Activated CD8-positive, alpha-beta T cell treated with anti-CD3 and anti-CD28 coated beads for 36 hours (primary cell): ENCODE measurements at places on chromosomes 1 and 21.

DNA sequence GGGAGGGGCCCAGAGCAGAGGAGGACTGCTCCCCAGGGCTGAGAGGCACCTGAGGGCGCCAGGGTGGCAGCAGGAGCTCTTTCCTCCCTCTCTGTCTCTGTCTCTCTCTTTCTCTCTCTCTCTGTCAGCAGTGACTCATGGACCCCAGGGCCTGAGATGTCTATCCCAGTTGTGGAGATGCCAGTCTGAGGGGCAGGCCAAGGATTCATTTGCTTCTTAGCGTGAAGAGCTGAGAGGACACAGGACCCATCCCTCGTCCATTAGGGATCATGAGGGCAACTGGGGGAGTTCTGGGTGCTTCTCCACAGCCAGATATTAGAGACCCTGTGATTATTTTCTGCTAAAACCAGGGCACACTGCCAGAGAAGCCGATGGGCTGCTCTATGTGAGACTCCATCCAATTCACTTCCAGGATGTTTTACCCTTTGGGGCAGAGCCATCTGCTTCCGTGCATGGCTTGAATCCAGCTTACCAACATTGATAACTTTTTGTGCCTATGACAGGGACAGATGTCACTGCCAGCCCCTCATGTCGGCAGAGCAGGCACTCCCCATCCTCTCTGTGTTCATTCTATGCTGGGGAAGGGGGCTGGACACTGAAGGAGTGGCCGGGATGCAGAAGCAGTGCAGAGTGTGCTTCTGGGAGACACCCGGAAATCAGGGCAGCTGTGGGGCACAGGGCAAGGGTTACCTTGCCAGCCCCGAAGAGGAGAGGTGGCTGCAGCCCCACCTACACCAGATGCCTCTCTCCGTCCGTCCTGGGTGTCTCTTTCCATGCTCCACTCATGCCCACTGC is 4.1 kb upstream of the PCBP3 start:
- DNase-seq: no peak

DNA sequence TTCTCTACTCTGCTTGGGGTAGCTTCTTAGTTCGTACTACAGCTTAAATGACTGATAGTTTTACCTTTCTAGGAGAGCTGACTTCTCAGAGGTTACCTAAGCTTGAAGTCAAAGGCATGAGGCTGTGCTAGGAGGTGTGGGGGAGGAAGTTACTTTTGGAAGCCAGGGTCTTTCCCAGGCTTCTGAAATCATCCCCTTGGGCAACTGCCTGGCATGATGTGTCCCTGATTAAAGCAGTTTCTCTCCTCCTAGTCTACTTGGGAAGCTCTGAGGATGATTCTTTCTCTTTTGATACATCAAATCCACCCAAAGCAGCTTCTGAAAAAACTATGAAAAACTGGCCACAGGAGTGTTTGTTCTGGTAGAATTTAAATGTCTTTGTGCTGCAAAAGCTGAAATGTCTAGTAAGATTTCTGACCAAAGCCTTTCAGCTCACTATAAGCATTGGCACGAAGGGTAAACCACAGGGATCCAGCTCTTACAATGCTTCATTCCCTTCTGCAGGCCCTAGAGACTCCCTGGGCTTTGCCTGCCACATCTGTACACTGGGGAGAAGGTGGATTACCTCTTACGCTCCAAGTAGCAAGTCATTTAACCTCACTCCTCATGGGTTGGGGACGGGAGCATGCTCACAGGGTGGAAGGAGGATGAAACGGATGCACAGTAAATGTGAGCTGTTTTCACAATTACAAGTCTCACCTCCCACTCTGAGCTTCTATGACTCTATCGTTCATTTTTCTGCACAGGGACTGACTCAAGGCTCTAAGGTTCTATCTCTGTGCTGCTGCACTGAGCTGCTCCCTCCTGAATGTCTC is 59.6 kb downstream of the RUNX1 start:
- DNase-seq: peak; percentile 82

GRCh38 chr1:61049850-61050540 is 32.4 kb upstream of the NFIA start:
- peak; percentile 93 for DNase-seq

- no peak for DNase-seq
Measured at GRCh38 chr1:119682141-119682540, 29.6 kb upstream of the PHGDH start.

DNA sequence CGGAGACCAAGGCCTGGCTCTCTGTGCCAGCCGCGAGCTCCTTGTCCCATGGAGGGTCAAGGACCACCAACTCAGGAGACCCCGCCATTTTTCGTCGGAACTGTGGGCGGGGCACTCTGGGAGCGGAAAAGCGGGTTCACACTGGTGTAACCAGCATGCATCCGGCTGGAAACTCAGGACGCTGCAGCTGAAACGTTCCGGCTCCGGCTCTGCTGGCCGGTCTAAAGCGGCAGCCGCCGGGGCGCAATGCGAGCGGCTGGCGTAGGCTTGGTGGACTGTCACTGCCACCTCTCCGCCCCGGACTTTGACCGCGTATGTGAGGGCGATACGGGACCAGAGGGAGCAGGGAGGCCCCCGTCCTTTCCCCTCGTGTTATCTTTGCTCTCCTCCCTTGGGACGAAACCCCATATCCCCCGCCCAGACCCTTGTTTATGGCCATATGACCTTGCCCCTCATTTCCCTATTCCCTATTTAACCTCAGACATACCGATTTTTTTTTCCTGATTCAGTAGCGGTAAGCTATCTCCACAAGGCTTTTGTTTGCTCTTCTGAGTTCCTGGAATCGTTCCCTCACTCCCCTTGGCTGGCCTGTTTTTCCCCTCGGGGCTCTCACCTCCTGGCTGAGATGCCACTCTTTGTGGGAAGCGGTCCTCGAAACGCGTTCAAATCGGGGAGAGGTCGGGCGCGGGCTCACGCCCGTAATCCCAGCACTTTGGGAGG is at the start of the genes NSL1 and TATDN3:
NSL1 (minus strand) TSS at position 102 of the 720 bp plus-strand sequence; CDS start at position 88, 14 bp downstream.
TATDN3 (plus strand) TSS at position 219 of the 720 bp plus-strand sequence; CDS start at position 247, 28 bp downstream.
- DNase-seq: peak; percentile 89

DNA sequence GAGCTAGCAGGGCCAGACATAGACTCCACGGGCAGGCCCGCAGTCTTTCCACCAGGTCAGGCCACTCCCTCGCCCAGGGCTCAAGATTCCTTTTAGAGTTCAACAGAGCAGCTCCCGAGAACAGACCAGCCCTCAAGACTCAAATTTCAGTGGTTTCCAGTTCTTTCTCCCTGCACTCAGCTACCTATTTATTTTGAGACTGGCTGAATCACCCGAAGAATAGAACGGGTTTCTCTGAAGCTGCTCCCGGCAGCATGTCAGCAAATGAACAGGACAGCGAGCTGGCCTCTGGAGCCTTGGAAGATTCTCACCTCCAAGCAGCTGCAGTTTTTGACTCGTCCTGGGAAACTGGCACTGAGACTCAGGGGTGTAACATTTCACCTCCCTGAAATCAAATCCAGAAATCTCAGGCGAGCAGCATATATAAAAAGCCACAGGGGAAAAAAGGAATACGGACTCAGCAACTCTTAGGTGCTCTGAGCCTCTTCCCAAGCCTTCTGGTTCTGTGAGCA is 177.9 kb downstream of the CLIC6 start:
- DNase-seq: no peak

- DNase-seq: no peak
Measured at GRCh38 chr1:43849670-43850069, 83.9 kb upstream of the ARTN start.

GRCh38 chr1:72202761-72203160 is 79.6 kb downstream of the NEGR1 start:
- no peak for DNase-seq

- DNase-seq: no peak
Measured at GRCh38 chr1:150073516-150073915, 5.9 kb downstream of the VPS45 start.

GRCh38 chr1:199691540-199691939 is 336.0 kb upstream of the NR5A2 start:
- DNase-seq: no peak
